Muscle of arm (tissue), 14 donors: ENCODE measurements at places on chromosomes 4 and X.

DNA sequence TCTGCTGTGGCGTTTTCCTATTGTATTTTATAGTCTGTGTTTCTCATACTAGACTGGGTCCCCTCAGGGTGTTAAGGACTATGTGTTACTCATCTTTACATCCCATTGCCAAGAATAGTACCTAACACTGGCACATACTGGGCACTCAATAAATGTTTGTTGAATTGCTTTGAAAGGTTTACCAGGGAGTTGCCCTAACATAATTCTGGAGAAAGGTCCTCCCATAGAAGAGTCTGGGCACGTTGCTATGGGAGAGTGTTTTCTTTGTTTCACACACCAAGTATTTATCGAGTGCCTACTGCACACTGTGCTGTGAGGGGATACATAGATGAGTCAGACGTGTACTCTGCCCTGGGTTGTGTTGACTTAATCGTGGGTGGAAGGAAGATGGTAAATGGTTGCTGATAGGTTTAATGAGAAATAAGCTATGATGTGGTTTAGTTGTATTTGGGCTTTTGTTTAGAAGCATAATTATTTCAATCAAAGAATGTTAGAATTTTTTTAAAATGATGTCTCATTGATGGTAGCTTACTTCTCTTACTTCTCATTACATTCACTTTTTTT lies 42.9 kb downstream of the AFF1 start:
- no peak for DNase-seq

GRCh38 chr4:151717909-151718628 lies 42.7 kb downstream of the GATB start:
- DNase-seq = no peak

DNA sequence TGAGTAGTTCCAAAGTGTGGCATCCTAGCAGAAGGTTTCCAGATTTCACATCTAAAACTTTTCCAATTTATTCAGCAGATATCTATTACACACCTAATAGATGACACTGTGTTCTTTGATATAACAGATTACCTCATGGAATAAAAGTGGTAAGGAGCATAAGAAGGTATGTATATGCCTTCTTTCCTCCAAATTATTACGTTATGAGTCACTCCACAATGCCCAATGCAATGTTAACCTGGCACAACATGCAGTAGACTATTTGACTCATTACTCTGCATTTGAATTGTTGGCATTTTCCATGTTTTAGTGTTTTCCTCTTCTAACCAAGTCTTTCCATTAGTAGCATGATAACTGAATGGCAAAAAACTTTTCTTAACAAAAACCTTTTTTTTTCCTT lies 383.6 kb downstream of the ADGRL3 start:
- DNase-seq = no peak

DNA sequence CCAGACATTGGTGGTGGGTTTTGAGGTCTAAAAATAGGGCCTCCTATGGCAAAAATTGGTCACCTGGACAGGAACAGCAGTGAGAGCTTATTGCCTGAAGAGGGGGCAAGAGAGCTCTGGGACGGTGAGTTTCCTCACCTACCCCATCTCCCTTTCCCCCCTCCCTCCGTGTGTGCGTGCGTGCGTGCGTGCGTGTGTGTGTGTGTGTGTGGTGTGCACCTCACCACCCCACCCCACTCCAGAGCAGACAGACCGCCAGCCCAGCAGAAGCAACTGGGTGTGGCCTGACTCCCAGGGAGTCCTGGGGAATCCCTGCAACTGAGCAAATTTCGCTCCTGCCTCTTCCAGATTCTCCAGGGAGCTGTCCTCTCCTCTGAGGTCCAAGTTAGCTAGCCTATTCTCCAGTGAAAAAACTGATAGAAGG lies 44.7 kb downstream of the PRPS1 start:
- DNase-seq = no peak

DNA sequence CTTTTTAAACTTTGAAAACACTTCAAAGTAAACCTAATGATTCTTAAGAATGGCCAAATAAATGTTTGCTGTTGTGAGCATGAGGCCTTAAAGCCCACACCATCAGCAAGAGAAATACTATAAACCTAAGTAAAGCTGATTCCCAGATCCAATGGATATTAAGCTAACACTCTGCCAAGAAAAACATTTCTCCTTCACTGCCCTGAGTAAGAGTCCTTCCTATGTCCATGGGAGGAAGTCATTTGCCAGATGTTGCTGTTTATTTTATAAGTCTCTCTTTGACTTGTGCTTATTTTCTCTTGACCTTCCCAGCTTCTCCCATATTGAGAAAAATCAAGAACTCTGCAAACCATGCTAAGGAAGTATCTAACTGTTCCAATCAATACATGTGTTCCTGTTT lies 154.3 kb upstream of the EDNRA start:
- DNase-seq = peak; percentile 52

DNA sequence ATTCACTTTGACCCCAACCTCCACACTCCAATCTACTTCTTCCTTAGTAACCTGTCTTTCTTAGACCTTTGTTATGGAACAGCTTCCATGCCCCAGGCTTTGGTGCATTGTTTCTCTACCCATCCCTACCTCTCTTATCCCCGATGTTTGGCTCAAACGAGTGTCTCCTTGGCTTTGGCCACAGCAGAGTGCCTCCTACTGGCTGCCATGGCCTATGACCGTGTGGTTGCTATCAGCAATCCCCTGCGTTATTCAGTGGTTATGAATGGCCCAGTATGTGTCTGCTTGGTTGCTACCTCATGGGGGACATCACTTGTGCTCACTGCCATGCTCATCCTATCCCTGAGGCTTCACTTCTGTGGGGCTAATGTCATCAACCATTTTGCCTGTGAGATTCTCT lies 344 bp downstream of the OR13H1 start:
- no peak for DNase-seq

GRCh38 chr4:42167709-42168108 lies 15.3 kb upstream of the BEND4 start:
- no peak for DNase-seq

- DNase-seq = peak; percentile 62
These were observed 291.7 kb upstream of the EMCN start for GRCh38 chr4:100809506-100809905.

GRCh38 chrX:103941201-103941975 lies 21.0 kb upstream of the TMSB15B start:
- DNase-seq = peak; percentile 10

- peak; percentile 71 for DNase-seq
These were observed 544.0 kb upstream of the AMOT start for GRCh38 chrX:113384628-113385027.

- no peak for DNase-seq
These were observed 6.6 kb downstream of the MID1IP1 start for GRCh38 chrX:38807873-38808272.

DNA sequence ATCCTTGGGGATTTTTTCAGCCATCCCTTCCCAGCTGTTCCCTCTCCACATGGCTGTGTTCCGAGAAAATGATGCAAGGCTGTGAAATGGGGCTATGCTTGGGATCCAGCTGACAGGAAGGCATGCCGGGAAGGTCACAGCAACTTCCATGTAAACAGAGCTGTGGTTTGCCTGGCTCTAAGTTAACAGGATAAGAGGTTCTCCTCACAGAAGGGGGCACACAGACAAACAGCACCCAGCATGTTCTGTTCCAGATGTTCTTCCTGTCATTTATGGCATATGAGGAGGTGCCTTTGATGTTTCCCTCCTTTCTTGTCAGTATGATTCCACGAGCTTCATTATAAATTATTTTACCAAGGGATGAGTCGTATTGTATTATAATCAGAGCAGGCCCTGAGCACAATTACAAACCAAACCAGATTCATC lies 220.7 kb downstream of the ANTXR2 start:
- no peak for DNase-seq

DNA sequence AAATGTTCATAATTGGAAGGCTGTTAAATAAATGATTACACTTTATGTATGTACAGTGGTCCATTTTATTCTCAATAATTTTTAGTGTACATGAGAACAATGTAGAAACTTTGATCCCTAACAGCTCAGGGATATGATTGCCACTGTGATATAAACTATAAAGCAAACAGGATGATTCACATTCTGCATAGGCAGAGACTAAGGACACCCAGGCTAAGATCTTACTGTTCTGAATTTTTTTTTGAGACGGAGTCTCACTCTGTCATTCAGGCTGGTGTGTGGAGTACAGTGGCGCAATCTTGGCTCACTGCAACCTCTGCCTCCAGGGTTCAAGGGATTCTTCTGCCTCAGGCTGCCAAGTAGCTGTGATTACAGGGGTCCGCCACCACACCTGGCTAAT lies 186.6 kb downstream of the PDGFC start:
- no peak for DNase-seq

GRCh38 chrX:152165033-152165743 lies 26.8 kb upstream of the MAGEA10 start:
- DNase-seq = no peak

DNA sequence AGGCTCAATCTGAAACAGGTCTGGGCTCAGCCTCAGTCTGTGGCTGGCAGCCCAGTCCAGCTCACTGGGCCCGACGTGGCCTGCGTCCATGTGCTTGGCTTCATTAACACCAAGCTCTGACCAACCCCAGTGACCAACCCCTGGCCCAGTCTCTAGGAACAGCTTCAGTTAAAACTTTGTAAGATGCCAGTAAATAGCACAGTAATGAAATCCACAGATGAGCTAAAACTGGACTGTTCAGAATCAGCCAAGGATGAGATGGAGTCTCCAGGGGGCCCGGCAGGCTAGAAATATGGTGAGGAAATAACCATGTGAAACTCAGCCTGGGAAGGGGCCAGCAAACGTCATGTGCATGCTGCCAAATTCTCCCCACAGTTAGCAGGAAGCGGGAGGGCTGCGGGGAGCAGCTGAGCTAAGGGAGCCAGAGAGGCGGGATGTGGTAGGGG lies 37.1 kb upstream of the XPNPEP2 start:
- DNase-seq = peak; percentile 86

DNA sequence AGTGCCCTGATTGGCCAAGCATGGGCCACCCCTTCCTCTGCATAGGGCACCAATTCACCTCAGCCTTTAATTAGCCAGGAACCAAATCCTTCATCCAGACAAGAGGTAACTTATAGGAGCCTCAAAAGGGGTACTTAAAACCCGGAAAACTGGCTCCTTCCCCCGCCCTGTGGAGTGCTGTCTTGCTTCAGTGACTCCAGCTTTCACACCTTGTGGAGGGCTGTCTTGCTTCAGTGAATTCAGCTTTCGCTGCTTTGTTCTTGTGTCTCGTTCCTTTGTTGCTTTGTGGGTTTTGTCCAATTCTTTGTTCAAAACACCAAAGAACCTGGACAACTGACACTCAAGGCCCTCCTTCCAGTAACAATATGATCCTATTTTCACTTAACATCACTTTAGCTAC lies 82.2 kb upstream of the FRG1 start:
- DNase-seq = no peak

DNA sequence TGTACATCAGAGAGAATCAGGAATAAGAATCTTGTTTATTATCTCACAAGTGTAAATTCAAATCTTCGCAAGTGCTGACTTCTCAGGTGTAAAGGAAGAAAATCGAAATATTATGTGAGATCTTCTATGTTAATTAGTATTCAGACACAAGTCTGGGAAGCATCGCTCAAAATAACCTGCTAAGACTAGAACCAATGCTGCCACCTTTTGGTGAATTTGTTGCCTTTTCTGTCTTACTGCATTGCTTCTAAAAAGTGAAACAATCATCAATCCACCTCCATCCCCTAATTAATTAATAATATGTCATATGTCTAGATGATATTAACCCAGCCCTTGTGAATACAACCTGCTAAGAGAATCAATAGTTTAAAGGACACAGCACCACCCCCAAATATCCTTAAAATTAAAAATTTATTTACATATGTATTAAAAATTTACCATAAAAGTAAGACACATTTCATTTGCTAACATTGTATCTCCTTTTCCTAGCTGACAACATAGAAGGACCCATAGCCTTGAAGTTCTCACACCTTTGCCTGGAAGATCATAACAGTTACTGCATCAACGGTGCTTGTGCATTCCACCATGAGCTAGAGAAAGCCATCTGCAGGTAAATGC lies 3.5 kb downstream of the EPGN start:
- peak; percentile 49 for DNase-seq

GRCh38 chr4:124454772-124455270 lies 257.7 kb downstream of the ANKRD50 start:
- DNase-seq = no peak

DNA sequence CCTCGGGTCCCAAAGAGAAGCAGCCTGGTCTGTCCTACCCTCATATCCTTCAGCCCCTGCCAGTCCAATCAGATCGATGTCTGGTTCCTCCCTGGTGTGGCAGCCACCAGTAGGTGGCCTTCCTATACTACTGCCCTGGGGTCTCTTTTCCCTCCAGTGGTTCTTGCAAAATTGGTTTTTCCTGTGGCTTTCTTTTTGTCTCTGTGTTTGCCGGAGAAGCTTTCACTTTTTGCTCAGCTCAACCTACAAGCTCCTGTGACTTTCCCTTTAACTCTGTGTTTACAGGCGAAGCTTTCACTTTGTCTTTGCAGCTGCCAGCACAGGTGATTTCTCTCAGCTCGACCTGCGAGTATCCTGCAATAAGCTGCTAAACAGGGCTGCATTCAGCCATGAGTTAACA lies 46.8 kb downstream of the UGT2A3 start:
- DNase-seq = no peak

DNA sequence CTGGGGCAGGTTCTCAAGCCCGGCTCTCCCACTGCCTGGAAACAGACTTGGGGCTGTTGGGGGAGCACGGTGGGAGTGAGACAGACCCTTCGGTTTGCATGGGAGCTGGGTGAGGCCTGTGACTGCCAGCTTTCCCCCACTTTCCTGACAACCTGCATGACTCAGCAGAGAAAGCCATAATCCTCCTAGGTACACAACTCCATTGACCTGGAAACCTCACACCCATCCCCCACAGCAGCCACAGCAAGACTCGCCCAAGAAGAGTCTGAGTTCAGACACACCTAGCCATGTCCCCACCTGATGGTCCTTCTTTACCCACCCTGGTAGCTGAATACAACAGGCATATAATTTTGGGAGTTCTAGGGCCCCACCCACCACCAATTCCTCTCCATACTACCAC lies 57.6 kb upstream of the UBQLN2 start:
- no peak for DNase-seq

GRCh38 chr4:189507060-189507459 lies 433.6 kb upstream of the FRG1 start:
- DNase-seq = no peak

GRCh38 chrX:50704360-50704759 lies 109.6 kb downstream of the SHROOM4 start:
- DNase-seq = no peak

DNA sequence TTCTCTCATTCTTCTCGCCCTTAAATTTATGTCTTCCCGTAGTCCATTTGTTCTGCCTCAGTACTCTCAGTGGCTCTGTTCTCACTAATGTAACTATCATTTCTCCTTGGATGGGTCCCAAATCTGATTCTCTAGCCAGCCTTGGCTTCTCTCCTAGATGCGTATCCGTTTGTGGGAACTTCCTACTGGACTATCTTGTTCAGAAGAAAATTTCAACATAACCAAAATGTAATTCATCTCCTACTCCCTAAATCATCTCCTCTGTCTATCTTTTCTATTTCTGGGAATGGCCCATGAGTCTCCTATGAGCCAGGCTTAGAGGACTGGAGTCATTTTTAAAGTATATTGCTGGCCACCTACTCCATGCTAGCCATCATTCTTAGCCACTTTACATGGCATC lies 4.4 kb upstream of the C4orf36 start:
- DNase-seq = no peak
